ENCODE measurements at places on chromosomes 12 and 14. TPM values are rescaled to one million over a fixed set of nuclear protein-coding genes. Genes with fewer than 3 reads are reported as not detected.

The TFCP2 gene
- polyA plus RNA-seq, result 31.1 TPM

DNA sequence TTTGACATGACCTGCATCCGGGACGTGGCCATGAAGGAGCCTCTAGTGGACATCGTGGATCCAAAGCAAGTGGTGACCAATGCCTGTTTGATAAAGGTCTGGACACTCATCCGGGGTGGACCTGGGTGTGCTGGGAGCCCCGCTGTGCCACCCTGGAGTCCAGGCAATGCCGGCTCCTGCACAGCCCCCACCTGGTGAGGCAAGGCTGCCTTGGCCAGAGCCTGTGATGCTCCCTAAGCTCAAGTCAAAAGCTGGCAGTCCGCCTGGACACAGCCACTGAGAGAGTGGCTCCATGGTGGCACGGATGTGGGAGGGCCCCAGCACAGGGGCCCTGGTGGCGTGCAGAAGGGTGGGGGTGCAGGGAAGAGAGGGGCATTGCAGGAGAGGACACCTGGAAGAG, 85.9 kb downstream of the PRMT8 start:
- no peak overlapping the region for H3K27ac ChIP-seq
- H3K4me3 ChIP-seq, result no peak overlapping the region
- no peaks in the 10 kb centered on the region for H3K27me3 ChIP-seq
- no peaks in the 10 kb centered on the region for H3K4me1 ChIP-seq

The RASSF9 gene
- 1.2 TPM for polyA plus RNA-seq

- no peak for DNase-seq
- no peaks in the 10 kb centered on the region for H3K36me3 ChIP-seq
- no peak overlapping the region for H3K4me3 ChIP-seq
- H3K27me3 ChIP-seq, result no peaks in the 10 kb centered on the region
- H3K4me1 ChIP-seq, result no peaks in the 10 kb centered on the region
- no peak overlapping the region for H3K27ac ChIP-seq
Observed at GRCh38 chr12:26016516-26016915, 58.0 kb downstream of the RASSF8 start.

DNA sequence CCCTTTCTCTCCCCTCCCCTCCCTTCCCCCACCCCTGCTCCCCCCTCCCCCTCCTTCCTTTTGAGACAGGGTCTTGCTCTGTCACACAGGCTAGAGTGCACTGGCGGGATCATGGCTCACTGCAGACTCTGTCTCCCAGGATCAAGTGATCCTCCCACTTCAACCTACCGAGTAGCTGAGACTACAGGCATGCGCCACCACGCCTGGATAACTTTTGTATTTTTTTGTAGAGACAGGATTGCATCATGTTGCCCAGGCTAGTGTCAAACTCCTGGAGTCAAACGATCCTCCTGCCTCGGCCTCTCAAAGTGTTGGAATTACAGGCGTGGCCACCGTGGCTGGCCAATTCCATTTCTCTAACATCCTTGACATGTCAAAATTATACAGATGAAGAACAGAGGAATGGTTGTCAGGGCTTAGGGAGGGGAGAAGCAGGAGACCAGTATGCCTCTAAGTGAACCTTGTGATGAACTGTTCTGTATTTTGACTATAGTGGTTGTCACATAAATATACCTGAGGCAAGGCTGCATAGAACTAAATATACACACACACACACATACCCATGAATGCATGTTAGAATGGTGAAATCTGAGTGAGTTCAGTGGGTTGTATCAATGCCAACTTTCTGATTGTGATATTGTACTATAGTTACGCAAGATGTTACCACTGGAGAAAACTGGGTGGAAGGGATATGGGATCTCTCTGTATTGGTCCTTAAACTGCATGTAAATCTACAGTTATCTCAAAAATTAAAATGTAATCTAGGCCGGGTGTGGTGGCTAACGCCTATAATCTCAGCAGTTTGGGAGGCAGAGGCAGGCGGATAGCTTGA, 3.6 kb upstream of the CFAP73 start:
- DNase-seq, result no peak
- H3K27me3 ChIP-seq, result peaks cover 7% of the 10 kb centered on the region
- no peaks in the 10 kb centered on the region for H3K36me3 ChIP-seq
- no peaks in the 10 kb centered on the region for H3K4me1 ChIP-seq
- H3K4me3 ChIP-seq, result no peak overlapping the region
- no peak overlapping the region for H3K27ac ChIP-seq
